ENCODE measurements at places on chromosomes 16 and 17.
A peak's percentile ranks its signal among the peaks of the same experiment; 100 is the strongest.

DNA sequence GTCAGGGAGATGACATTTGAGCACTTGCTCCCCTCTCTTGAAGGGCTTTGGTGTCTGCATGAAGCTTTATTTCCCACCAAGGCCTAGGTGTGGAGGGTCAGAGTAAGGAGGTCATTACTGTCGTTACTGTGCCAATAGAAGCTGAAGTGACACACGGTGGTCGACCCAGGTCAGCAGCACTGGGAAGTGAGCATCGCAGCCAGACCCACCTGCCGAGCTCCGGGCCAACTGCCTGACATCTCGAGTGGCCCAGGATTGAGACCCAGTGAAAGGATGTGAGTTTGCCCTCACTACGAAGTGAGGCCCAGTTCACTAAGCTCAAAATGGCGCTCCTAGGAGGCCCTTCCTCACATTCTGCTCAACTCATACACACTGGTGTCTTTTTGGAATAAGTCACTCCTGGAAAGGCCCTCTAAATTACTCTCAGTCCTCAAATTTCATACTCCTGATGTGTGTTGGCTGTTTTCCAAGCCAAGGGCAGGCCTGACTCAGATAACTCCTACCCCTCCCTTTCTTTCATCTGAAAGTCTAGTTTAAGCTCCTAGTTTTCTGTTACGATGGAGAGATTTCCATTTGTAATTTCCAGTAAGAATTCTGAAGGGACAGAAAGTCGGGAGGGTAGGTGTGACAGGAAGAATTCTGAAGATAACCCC lies 200.4 kb downstream of the LGALS9B start:
- DNase-seq: peak; percentile 80

- peak; percentile 66 for DNase-seq
Observed at GRCh38 chr16:24645739-24646645, 83.5 kb upstream of the TNRC6A start.

DNA sequence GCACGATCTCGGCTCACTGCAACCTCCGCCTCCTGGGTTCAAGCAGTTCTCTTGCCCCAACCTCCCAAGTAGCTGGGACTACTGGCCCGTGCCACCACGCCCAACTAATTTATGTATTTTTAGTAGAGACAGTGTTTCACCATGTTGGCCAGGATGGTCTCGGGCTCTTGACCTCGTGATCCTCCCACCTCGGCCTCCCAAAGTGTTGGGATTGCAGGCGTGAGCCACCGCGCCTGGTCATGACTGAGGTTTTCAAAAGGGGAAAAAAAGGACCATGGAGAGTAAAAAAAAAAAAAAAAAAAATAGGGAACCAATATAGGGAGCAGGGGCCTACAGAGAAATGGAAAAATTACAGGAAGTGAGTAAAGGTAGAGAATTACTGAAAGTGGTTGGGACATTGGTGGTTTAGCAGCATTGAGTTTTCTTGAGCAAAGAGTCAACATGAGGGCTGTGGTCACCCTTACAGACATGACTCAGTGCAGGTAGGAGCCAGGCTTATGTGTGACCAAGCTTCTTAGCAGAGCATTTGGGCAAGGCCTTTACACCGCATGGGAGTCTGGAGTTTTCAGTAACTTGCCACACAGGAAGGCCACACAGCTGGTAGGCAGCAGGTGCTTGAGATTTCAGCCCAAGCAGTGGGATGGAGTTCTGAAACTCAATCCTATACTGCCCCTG lies 447.3 kb downstream of the HS3ST3B1 start:
- no peak for DNase-seq

GRCh38 chr17:43680461-43680860 lies 18.7 kb upstream of the MEOX1 start:
- DNase-seq: no peak

GRCh38 chr16:75092777-75093176 lies 23.8 kb downstream of the LDHD start:
- DNase-seq: no peak

DNA sequence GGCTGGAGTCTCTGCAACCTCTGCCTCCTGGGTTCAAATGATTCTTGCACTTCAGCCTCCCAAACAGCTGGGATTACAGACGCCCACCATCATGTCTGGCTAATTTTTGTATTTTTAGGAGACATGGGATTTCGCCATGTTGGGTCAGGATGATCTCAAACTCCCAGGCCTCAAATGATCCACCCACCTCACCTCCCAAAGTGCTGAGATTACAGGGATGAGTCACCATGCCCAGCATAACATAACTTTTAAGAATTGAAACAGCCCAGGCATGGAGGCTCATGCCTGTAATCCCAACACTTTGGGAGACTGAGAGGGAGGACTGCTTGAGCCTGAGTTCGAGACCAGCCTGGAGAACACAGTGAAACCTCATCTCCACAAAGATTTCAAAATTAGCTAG lies 2.5 kb downstream of the RSL1D1 start:
- no peak for DNase-seq

DNA sequence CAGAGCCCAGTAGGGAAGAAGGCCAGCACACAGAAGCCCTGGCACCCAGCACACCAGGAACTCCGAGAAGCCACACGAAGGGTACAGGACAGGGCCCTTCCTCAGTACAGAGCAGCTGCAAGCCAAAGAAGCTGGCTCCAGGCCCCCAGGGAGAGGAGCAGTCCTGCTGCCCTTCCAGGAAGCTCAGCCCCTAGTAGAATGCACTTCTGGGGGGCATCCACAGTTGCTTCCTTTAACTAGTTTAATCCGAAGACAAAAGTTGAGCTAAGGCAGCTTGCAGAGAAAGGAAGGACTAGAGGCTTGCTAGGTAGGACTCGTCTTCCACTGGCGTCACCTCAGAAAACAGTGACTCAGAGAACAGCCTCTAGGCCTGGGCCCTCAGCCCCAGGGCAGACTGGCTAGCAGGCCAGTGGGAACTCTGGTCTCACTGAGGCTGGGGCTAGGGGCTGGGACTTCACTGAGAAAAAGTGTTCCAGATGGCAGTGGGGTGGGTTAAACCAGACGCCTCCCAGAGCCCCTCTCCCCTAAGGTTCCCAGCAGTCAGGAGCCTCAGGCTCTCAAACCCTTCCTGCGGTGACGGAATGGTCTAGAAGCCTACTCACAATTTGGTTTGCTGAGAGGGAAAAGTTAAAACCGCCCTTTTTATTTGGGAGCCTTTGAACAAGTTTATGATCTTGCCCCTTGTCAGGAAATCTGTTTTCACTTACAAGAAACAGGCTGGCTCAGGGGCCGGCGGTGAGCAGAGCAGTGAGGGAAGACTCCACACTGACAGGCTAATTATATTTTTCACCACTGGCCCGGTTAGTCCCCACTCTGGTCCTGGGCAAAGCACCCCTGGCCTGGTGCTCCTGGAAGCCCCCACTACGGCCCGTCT lies 41.4 kb downstream of the ACTG1 start:
- no peak for DNase-seq

All from tongue (tissue), 3 donors.